Hematopoietic multipotent progenitor cell treated with erythropoietin and hydrocortisone succinate and interleukin-3 and kit ligand, for 17 days (in vitro differentiated cells): ENCODE measurements at places on chromosomes 5 and 9.
A peak's percentile ranks its signal among the peaks of the same experiment; 100 is the strongest.

DNA sequence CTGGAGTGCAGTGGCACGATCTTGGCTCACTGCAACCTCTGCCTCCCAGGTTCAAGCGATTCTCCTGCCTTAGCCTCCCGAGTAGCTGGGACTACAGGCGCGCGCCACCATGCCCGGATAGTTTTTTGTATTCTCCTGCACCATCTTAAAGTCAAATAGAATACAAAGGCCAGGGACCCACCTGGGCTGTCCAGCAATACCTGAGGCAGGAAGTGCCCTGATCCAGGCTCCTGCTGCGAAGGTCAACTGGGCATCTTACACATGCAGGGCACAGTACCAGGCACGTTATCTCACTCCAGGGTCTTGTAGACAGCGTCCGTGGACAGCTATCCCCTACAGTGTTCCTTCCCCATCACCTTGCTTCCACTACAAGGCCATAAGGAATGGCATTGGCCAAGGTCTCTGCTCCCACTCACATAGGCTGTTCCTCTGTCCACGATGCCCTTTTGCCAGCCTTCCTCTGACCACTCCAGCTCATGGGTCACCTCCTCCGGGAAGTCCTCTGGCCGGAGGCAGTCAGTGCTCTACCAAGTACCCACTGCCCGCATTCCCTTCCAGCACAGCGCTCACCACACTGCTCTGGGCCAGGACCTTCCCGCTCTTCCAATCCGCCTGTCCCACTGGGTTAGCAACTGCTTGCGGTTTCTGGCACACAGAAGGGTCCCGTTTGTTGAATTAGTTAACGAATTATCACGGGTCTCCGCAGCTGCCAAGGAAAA is 978 bp downstream of the P4HA2 start:
- no peak for DNase-seq

- no peak for DNase-seq
These were observed 13.5 kb upstream of the DRD1 start for GRCh38 chr5:175457466-175457865.

- peak; percentile 59 for DNase-seq
These were observed 2.4 kb downstream of the MACIR start for GRCh38 chr5:103260951-103261350.

DNA sequence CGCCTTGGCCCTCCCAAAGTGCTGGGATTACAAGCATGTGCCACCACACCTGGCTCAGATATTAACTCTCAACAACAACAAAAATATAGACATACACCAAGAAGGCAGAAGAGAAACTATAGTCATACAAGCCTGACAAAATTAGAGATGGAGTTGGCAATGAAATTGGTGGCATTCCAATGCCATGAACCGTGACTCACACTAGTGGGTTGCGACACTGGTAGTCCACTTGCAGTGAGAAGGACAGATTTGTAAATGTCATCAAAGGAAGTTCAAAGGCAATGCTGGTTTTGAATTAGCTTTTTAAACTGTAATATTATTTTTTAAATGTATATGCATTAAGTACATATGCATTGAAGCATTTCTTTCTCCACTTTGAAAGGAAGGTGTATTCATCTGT is 8.5 kb upstream of the DNAJC25 start:
- no peak for DNase-seq

DNA sequence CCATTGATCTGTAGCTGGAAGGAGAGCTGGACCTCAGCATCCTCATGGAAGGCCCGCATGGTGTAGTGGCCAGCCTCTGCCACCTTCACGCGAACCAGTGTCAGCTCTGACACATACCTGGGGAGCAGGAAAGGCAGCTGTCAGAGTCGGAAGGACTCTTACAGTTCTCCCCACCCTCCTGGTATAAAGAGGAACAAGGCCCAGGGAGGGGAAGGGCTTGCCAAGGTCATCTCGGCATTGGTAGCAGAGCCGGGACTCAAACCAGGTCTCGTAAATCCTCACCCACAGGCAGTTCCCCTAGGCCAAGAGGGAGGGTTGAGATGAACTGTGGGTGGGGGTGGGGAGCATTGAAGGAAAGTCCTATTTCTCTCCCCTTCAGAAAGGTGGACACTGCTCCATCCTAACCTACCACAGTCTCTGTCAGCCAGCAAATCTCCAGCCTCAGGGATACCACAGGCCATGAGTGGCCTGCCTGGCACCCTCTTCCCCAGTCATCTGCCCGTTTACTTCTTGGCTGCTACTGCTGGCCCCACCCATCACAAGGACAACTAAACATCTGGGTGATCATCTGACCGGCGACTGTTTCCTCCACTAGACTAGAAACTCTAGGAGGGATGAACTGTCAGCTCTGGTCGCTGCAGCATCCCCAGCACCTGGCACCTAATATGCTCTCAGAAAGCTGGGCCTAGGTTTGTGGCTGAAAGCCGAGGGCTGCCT is 23.5 kb downstream of the PDGFRB start:
- no peak for DNase-seq

DNA sequence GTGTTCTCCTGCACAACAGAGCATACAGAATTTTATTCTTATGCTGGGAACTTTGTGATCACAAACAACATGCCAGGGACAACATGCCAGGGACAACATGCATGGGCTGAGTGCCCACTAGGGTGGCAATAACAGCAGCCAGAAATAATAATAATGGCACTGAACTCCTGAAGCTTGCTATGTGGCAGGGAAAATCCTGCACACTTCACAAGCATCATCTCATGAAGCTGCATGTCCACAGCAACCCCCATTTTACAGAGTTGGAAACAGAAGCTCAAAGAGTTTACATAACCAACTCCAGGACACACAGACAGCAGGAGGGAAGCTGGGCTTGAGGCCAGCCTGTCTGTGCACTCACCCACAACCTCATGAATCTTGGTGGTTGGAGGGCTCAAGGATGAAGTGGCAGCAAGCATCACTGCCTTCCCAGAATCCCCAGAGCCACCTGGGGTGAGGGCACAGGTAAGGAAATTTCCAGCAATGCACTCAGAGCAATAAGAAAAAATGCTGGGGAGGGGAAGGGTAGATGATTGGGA is 111.4 kb downstream of the GABBR2 start:
- no peak for DNase-seq

- no peak for DNase-seq
These were observed 27.9 kb downstream of the SPRY4 start for GRCh38 chr5:142296914-142297417.

DNA sequence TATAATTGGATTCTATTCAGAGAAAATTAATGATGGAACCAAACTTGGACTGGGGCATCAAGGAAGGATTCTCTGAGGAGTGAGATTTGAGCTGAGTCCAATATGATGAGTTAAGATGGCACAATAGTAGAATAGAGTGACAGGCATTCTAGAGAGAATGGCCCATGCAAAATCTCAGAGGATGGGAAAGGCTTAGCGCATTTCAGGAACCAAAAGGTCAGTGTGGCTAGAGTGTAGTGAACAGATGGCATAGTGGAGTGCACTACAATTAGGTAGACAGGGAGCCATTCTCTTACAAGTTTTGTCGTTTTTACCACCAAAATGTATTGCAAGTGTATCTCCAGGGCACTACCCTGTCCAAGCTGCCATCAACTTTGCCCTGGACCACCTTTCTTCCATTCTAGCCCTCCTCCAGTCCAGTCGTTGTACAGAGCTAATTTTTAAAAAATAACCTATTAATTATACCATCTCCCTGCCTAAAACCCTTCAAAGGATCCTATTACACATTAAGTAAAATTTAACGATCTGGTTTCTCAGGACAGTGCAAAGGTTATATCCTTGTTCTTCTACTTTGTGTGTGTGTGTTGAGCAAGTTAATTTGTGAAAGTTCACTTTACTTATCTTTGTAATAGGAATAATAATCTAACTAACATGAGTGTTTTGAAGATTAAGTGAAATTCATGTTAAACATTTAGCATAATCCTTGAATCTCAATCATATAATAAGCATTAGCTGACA is 211.7 kb downstream of the COMMD10 start:
- DNase-seq: no peak

- DNase-seq: no peak
These were observed 20.6 kb upstream of the CMBL start for GRCh38 chr5:10328323-10328722.

GRCh38 chr9:129781131-129781530 is 21.9 kb upstream of the TOR1B start:
- no peak for DNase-seq

- DNase-seq: no peak
These were observed 15.2 kb downstream of the HSPB3 start for GRCh38 chr5:54470677-54471076.

DNA sequence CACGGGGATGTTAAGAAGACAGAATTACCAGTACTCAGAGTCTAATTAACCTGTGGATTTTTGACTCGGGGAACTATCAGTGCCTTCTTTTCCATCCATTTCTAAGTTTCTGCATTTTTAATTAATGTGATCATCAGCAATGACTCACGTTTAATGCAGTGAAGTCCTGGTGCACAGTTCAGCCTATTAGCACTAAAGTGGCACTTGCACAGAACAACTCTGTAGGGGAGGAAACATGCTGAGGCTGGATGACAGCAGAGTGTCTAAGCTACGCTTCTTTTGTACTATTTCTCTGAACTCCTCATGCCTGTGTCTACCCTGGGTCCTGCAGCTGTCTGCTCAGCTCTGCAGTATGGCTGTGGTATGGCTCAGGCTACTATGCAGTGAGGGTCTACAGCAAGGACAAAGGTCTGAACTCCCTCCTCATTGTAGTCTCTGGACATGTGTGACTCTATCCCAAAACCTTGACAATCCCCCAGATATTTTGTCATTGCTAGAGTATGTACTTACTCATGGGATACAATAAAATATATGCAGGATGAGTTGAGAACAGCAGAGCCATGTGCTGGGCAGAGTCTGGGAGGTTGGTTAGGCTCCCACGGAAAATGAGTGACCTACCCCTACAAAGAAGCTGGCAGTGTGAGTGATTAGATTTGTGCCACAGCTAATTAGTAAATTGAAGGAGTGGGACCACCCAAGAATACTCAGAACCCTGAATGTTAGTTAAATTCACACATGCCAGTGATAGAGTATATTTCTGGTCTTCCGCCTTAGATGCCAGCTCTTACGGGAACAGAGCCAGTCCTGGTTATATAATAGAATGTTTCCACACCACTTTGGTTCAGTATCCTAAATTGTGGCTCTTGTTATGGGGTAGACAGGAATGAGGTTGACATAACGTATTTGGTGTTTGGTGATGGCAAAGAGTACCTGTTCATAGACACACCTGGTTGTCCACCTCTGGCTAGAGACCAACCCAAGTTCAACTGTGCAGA is 148.0 kb downstream of the GHR start:
- DNase-seq: no peak

- no peak for DNase-seq
These were observed 19.2 kb downstream of the KCTD16 start for GRCh38 chr5:144189800-144190429.

DNA sequence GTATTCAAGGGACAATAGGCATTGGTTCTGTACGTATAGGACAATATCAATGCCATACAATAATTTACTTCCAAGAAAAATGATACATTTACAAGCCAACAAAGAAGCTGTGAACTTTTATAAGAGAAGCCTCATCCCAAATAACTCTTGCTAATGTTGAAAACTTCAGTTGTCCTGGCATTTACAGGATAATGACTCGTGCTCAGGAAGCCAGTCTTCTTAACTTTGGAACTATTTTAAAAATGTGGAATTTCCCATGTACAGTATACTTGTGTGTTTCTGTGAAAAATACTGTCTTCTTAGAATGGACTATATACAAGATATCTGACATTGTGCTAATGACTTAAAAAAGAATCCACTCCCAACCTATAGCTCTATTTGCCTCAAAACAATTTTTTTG is 1479.3 kb upstream of the CDH9 start:
- DNase-seq: no peak

DNA sequence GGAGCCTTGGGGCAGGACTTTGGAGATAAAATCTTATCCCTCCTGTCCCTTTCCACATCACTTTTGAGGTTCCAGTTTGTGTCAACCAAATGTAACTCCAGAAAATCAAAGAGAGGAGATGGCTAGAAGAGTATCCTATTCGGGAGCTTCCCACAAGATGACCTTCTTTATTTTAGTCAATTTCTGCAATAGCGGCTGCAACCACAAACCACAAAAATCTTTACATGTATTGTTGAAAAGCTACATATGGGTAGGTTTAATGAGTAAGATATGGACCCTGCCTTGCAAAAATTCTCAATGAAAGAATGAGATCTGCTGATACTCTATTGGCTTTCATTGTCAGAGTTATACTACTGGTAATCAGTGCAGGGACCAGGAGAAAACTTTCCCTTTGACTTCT is 92.2 kb upstream of the MAMDC2 start:
- DNase-seq: no peak

DNA sequence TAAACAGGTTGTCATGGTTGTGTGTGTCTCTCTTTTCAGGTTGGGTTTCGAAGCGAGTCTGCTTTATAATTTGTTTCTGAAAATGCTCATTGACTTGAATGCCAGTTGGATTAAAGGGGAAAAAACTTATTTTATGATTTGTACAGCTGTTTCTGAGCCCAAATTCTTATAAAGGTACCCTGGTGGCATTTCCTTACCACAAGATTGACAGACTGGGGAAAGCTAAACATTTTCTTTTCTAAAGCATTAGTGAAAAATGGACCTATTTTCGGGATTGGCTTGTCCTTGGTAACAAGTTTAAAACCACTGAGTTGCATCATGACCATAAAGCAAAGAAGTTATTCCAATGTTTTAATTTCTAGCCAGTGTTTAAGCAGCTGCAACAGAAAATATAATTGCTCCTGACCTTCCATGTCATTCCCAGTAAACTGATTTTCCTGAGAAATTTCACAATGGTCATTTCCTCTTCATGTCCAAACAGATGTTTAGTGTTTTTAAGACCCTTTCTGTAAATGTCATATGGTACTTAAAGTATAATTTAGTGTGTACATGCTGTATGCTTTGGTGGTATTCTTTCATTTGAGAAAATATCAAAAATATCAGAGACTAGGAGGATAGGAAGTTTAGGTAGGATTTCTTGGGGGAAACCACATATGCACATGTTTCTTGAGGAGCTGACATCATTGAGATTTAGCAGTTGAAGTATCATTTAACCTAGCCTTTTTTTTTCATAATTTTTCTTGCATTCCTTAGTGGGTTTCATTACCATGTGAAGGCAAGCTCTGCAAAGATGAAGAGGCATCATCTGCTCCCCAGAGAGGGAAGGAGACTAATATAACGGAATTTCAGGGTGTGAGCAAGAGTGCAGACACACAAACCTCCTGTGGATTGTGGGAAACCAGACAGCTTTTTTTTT is 667.1 kb upstream of the RGMB start:
- DNase-seq: no peak

- no peak for DNase-seq
These were observed 38.6 kb downstream of the SAXO1 start for GRCh38 chr9:18994263-18994916.

- no peak for DNase-seq
These were observed 27.1 kb downstream of the FRMD3 start for GRCh38 chr9:83511051-83511450.
